ENCODE measurements at places on chromosomes 16 and 17. TPM values are rescaled to one million over a fixed set of nuclear protein-coding genes. Genes with fewer than 3 reads are reported as not detected.

- DNase-seq: no peak
These were observed 149.9 kb upstream of the PLCG2 start for GRCh38 chr16:81629034-81629802.

DNA sequence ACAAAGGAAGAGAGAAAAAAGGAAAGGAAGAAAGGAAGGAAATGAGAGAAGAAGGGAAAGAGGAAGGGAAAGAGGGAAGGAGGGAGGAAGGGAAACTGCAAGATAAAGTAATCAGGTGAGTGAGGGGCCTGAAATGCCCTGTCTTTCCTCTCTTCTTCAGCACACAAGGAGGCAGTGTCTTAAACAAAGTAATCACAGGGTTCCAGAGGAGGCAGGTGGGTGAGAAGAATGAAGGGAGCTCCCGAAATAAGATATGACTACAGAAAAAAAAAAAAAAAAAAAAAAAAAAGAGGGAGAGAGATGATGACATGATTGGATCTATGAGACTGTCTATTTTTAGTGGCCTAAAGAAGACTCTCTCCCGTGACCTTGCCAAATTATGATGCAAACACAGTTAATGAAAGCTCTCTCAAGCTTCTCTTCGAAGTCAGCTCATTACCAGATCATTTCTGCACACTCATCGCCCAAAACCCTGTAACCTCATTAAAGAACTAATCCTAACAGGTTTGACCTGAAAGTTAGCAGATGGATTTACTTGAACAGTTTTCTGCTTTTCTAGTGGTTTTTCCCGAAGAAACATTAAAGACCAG lies 53.6 kb downstream of the CDH11 start:
- no peak for DNase-seq

GRCh38 chr16:17544785-17545184 lies 74.0 kb upstream of the XYLT1 start:
- peak; percentile 43 for DNase-seq

The PER1 gene
- 24.9 TPM for polyA plus RNA-seq

DNA sequence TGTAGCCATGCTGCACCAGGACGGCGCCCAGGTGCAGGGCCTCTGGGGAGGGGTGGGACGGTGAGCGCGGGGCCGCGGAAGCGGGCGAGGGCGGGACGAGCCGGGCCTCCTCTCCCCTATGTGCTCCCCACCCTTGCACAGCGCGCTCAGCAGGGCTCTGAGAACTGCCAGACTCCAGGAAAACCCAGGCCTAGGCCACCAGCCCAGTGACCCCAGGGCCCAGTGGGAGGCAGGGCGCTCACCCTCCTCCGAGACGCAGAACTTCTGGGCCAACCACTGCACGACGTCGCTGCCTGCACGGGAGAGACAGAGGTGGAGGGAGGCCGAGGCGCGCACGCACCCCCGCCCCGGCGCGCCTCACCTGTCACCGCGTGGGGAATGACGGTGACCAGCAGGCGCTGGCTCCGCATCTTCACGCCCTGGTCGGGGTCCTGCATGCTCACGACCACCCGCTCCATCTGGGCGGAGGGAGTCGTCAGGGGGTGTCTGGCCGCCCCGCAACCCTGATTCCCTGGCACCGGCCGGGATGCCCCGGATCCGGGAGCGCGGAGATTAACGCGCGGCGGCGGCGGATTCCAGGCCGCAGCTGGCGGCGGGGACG lies 603 bp downstream of the RGS11 start:
- DNase-seq: no peak

The UNC119 gene
- polyA plus RNA-seq: 16.2 TPM

GRCh38 chr17:40427002-40427491 lies 9.4 kb upstream of the TOP2A start:
- peak; percentile 22 for DNase-seq

GRCh38 chr17:35103271-35103670 lies 16.4 kb downstream of the RAD51D start:
- DNase-seq: no peak

DNA sequence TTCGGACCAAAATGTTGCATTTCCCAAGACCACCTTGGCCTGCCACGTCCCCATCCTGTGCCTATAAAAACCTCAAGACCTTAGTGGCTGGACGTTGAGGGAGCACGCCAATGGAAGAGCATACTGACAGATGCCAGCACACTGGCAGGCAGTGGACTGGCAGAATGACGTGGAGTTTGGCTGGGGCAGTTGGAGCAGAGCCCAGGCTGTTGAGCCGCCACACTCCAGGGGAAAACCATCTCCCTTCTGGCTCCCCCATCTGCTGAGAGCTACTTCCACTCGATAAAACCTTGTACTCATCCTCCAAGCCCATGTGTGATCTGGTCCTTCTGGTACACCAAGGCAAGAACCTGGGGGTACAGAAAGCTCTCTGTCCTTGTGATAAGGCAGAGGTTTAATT lies 494.1 kb downstream of the CDH11 start:
- DNase-seq: no peak

- DNase-seq: peak; percentile 75
These were observed 367 bp downstream of the MGRN1 start for GRCh38 chr16:4624827-4625559.

DNA sequence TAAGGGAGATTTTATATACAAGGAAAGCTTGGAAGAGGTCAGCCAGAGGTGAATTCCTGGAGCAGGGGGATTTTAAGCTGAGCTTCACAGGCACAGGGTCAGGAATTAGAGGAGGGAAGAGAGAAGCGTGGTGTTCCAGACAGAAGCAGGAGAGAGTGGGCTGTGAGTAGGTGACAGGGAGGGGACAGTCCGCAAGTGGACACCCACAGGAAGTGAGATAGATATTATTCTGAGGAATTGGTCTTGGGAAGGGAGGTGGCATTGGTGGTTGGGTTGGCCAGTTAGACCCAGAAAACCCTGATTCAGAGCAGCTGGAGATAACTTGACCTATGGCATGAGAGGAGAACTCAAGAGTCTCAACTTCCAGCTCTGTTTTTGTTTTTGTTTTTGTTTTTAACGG lies 14.7 kb downstream of the PHB1 start:
- DNase-seq: no peak

The HS3ST2 gene
- polyA plus RNA-seq: 0.09 TPM

GRCh38 chr16:8887952-8888560 lies 5.9 kb downstream of the LITAFD start:
- no peak for DNase-seq
